ENCODE measurements at places on chromosomes 7 and 10. TPM values are rescaled to one million over a fixed set of nuclear protein-coding genes. Genes with fewer than 3 reads are reported as not detected.

The EPO gene
- not detected for total RNA-seq

The GFRA1 gene
- total RNA-seq = 0.86 TPM

The VIPR2 gene
- not detected for total RNA-seq

The INA gene
- total RNA-seq = 0.33 TPM

The TDRD1 gene
- total RNA-seq = not detected

The GRM3 gene
- not detected for total RNA-seq

The CYP26C1 gene
- total RNA-seq = 2.5 TPM

The PRKG1 gene
- 2.0 TPM for total RNA-seq

The WEE2 gene
- total RNA-seq = not detected

The KBTBD2 gene
- total RNA-seq = 61.8 TPM

The ADAMTS14 gene
- not detected for total RNA-seq

The SLC16A9 gene
- total RNA-seq = 0.67 TPM

The PLXNA4 gene
- total RNA-seq = 33.2 TPM

The GPER1 gene
- total RNA-seq = 2.3 TPM

The TET1 gene
- total RNA-seq = 1.3 TPM

The FAM237B gene
- total RNA-seq = not detected

The CASD1 gene
- total RNA-seq = 15.7 TPM

The HOXA1 gene
- 1.6 TPM for total RNA-seq

The CYP2C19 gene
- not detected for total RNA-seq

The IFIT1B gene
- not detected for total RNA-seq
